ENCODE measurements at places on chromosomes 2 and 18. TPM values are rescaled to one million over a fixed set of nuclear protein-coding genes. Genes with fewer than 3 reads are reported as not detected.

DNA sequence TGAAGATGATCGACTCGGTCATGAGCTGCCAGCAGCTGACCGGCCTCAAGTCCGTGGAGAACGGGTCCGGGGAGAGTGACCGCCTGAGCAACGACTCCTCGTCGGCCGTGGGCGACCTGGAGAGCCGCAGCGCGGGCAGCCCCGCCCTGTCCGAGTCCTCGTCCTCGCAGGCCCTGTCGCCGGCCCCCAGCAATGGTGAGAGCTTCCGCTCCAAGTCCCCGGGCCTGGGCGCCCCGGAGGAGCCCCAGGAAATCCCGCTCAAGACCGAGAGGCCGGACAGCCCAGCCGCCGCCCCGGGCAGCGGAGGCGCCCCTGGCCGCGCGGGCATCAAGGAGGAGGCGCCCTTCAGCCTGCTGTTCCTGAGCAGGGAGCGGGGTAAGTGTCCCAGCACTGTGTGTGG lies 14.9 kb downstream of the SALL3 start:
- no peak for DNase-seq

DNA sequence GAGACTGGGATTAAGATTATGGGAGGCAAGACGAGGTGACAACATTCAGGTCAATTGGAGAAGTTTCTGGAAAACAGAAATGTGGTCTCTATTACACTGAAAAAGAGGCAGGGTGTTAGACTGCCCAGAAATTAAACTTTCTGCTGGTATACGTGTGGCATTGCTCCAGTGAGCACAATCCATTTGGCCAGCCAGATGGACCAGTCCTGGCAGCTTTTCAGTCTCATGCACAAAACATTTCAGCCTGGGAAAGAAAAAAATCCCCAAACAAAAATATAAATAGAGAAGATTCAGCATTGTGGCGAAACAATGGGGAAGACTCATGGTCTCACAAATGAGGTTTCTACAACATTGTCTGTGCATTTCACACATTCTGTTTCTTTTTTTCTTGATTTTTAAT lies 113.9 kb downstream of the HNMT start:
- no peak for DNase-seq

DNA sequence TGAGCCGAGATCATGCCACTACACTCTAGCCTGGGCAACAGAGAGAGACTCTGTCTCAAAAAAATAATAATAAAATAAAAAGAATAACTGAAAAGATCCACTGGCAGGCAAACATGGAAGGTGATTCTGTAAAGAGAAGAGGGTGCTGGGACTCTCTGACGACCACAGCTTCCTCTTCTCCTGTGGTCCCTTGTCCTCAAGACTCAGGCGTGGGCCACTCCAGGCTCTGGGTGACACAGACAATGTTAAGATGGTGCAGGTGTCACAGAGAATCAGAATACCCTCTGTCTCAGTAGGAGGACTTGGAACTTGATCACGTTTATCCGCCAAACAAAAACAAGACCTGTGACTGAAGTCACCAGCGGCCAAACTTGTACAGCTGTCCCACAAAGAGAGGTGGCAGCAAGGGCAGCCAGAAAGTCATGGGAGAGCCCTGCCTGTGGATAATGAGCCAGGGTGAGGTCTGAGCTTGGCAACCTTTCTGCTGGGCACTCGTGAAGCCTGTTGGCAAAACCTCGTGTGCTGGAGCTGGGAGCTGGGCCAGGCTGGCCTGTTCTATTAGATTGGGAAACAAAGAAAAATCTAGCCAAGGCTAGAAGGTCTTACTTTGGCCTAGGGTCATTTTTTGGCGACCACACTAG lies 76.4 kb upstream of the ITGA6 start:
- DNase-seq: no peak

GRCh38 chr2:83388804-83389203 lies 1070.3 kb downstream of the SUCLG1 start:
- no peak for DNase-seq

GRCh38 chr2:172089633-172090032 lies 4.3 kb downstream of the DLX1 start:
- no peak for DNase-seq

DNA sequence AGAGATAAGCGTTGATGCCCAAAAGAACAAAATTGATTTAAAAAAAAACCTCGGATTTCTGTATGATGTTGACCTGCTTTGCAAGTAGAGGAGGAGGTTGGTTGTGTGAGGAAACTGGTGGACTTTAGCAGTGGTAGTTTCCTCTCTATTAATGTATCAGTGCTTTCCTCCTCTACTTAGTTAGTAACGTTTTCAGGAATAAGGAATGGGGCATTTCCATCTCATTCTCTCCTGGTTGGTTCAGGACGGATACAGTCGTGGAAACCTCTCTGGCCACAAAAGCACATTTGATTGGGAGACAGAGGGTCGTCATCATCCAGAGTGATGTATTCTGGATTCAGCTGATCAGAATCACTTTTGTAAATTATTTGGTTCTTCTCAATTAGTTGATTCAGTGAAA lies 1.5 kb downstream of the FHOD3 start:
- DNase-seq: no peak

DNA sequence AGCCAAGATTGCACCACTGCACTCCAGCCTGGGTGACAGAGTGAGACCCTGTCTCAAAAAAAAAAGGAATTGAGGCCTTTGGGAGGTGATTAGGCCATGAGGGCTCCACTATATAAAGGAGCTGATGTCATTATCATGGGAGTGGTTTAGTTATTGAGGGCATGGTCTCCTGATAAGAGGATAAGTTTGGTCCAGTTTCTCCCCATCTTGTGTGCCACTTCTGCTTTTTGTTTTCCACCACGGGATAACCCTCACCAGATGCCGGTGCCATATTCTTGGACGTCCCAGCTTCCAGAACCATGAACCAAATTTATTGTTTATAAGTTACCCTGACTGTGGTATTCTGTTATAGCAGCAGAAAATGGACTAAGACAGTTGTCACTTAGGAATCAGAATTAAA lies 125.8 kb downstream of the C1D start:
- DNase-seq: no peak

GRCh38 chr2:224160917-224161316 lies 121.8 kb upstream of the SERPINE2 start:
- DNase-seq: no peak

- DNase-seq: peak; percentile 18
These were observed 1.1 kb downstream of the GLI2 start for GRCh38 chr2:120736624-120737339.

GRCh38 chr2:177245010-177245422 lies 19.5 kb downstream of the NFE2L2 start:
- DNase-seq: peak; percentile 95

DNA sequence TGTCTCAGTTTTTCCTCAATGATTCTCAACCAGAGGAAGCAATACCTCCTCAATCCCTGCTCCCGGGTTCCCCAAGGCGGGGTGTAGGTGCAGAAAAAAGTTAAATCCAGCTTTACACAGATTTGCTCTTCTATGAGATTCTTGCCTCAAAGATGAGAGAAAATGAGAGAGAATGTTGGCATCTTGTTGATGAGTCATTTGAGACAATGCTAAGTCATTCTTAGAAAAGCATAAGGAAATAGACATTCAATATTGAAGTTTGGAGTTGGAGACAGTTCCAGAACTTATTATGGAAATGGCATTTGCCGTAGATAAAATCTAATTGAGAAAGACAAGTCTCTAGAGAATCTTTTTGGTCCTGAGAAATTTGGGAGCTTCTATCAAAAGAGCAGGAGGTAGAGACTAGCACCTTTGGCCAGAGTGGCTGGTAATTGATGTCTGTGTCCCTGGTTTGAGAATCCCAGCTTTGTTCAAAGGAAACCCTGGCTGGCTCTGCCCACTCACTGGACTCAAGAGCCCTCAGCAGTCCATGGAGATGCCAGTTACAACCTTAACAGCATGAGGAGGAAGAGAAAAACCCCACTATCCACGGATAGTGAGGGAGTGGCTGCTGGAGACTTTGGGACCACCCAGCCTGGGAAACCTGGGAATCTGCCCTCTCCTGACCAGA lies 181.2 kb downstream of the FAM124B start:
- peak; percentile 57 for DNase-seq

- peak; percentile 60 for DNase-seq
These were observed 73.4 kb downstream of the CDCA7 start for GRCh38 chr2:173427887-173428668.

- no peak for DNase-seq
These were observed 652.0 kb downstream of the DPP10 start for GRCh38 chr2:115094441-115094840.

DNA sequence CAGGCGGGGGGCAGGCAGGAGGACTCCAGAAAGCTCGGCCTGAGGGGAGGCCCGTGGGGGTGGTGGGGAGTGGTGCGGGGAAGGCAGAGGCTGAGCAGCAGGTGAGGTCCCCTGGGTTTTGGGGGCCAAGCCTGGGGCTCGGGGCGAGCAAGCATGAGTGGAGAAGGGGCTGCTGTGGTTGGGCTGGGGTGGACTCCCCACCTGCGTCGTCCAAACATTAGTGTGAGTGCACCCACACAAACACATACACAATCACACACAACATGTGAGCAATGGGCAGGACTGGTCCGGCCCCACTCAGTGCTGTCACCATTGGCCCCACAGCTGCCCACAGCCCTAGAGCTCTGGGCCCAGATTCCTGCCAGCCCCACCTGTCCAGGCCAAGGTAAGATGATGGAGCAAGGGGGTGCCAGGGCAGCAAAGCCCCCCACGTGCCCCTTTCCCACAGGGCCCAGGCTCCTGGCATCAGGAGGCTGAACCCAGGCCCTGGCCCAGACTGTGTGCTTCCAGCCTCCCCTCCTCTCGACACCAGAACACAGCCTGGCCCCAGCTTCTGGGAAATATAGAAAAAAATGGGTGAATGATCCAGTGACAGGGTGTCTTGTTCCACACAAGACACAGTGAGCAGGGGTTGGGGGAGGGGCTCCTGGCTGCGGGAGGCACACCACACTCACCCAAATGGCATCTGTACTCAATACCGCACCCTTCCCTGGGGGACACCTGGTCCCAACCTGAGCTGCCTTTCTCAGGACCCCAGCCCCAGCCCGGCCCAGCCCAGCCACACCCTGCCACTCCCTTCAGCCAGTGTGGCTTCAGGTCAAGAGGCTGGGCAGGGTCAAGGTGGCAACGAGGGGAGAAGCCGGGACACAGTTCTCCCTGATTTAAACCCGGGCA lies 463 bp upstream of the ALPP start:
- no peak for DNase-seq

GRCh38 chr2:58970365-58970764 lies 729.2 kb upstream of the FANCL start:
- DNase-seq: no peak

DNA sequence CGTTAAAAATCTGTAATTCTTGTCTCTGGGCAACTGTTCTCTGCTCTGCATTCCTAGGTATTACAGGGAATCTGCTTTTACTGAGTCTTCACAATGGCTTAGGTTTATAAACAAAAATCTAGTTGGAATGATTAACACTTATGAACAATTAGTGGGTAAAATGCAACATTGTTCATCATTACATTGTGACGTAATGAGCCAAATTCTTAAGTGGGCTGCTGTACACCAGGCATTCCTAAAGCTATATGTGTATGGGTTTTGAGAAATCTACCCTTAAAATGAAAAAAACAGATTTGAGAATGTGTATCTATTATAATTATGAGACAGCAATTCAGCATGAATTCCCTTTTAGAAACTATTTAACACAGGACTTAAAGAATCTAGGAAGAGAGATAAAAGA lies 41.5 kb upstream of the ERBB4 start:
- no peak for DNase-seq

DNA sequence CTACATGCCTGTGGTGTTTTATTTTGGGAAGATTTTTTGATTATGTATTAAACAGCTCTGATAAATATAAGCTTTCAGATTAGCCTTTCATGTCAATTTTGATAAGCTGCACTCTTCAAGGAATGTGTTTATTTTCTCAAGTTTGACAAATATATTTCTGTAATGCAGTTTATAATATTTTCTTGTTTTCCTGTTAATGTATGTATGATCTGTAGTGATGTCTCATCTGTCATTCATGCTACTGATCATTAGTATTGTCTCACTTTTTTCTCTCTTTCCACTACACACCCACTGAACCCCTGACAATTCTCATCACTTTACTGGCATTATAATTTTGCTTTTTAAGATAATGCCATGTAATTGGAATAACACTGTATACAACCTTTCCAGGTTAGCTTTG lies 100.9 kb downstream of the TMEM18 start:
- no peak for DNase-seq

- DNase-seq: no peak
These were observed 175.4 kb downstream of the HDAC4 start for GRCh38 chr2:239225371-239225851.

- DNase-seq: no peak
These were observed 231.7 kb downstream of the MTX2 start for GRCh38 chr2:176500901-176501300.

- no peak for DNase-seq
These were observed 76.9 kb downstream of the CLHC1 start for GRCh38 chr2:55155206-55155605.

GRCh38 chr2:238528953-238529781 lies 102.4 kb downstream of the ASB1 start:
- DNase-seq: no peak

DNA sequence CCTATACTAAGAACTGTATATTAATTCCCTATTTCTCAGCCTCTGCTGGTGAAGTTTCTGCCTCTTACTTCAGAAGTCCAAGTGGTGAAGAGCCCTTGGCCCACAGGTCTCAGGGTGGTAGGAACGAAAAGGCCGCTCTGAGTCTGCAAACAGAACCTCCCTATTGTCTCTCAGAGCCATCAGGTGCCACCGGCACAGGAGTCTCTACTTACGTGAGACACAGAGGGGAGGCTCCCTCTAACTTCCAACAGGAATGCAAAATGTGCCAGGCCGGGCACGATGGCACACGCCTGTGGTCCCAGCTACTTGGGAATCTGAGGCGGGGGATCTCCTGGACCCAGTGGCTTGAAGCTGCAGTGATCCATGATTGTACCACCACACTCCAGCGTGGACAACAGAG lies 143.0 kb downstream of the TPO start:
- no peak for DNase-seq

DNA sequence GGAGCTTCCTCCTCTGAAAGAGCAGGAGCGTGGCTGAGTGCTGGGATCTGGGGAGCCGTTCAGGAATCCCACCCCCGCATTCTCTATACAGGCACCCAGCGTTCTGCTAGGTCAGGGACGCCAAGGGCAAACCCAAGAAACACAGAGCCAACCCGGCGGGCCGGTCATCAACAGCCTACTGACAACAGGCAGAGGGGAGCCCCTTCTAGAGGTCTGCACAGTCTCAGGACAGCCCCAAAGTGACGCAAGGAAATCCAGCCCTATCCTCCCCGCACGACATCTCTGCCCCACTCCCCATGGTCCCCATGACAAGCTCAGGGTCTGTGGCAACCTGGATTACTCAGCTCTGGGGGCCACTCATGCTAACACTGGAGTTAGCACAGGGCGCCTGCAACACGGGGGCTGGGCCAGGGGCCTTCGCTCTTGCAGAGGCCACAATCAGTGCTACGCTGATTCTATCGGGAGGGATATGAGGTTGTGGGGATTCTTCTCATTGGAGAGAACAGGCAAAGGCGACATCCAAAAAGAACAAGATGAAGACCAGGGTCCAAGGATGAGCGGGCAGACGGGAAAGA lies 81.6 kb downstream of the PXDN start:
- DNase-seq: no peak

- no peak for DNase-seq
These were observed 224.2 kb downstream of the CYRIA start for GRCh38 chr2:16441431-16441830.

Gene INHA
- total RNA-seq: not detected

Gene TMEM214
- total RNA-seq: 61.4 TPM

Gene SP100
- total RNA-seq: 56.4 TPM

Gene EPC2
- 13.8 TPM for total RNA-seq

Gene SERPINB10
- not detected for total RNA-seq

Gene TUBB8B
- not detected for total RNA-seq

Gene WNT10A
- total RNA-seq: 0.06 TPM

Gene CCDC141
- total RNA-seq: 3.7 TPM

Gene TTN
- 5.5 TPM for total RNA-seq

Gene KCNE4
- 4.0 TPM for total RNA-seq

Gene NDC80
- total RNA-seq: 64.1 TPM

Gene SPATA3
- not detected for total RNA-seq

Gene CCDC74B
- total RNA-seq: 24.8 TPM

All from LHCN-M2 (cell line).